ENCODE measurements at places on chromosomes 1 and 21.

GRCh38 chr1:175511496-175511895 is 231.9 kb downstream of the TNR start:
- DNase-seq: no peak

GRCh38 chr1:192889082-192889481 is 80.2 kb downstream of the RGS2 start:
- no peak for DNase-seq

DNA sequence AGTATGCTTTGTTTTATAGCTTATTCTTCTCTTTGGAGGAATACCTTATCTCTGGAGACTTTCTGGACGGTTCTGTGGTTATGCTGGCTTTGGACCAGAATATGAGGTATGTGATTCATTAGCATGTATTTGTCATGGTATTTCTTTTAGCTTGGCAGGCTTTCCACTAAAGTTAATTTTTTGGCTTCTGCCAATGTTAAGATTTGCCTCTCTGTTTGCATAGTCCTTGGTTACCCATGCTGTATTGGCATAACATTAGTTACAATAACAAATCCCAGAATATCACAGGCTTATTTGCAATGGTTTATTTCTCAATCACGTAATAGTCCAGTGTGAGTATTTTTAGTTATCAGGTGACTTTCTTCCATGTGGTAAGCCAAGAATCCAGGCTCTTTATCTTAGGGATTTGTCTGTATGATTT is 9.7 kb downstream of the ZMPSTE24 start:
- DNase-seq: no peak

DNA sequence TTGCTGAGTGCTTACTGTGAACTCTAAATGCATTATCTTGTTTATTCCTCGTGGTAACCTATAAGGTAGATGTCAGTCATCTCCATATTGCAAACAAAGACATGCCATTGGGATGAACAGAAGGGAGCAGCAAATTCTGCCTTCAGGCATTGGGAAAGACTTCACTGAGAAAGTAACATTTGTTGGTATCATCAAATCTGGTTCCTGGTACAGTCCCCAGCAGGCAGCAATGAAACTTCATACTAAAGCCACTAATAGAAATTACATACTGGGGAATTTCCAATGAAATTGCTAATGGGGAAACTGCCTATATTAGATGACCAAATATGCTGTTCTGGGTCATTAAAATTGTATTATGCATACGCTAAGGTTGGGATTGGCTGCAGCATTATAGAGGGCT is 47.3 kb upstream of the ST6GALNAC5 start:
- DNase-seq: no peak

- no peak for DNase-seq
Observed at GRCh38 chr21:29092102-29092959, 18.9 kb upstream of the CCT8 start.

DNA sequence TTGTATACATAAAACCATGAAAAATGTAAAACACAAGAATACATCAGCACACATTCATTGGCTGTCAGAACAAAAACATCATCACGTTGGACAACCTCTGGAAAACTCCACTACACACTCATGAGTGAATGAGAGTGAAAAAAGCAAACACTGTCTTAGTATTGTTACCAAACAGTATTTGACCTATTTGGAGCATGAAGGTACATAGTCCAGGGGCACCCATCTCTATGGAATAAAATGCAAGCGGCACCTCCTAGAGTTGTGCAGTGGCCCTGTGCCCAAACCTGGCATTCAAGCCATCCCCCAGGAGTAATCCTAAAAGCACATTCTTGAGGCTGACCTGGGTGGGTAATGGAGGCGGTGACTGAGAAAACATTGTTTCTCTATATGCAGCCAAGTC is 67.0 kb upstream of the SOD1 start:
- no peak for DNase-seq

DNA sequence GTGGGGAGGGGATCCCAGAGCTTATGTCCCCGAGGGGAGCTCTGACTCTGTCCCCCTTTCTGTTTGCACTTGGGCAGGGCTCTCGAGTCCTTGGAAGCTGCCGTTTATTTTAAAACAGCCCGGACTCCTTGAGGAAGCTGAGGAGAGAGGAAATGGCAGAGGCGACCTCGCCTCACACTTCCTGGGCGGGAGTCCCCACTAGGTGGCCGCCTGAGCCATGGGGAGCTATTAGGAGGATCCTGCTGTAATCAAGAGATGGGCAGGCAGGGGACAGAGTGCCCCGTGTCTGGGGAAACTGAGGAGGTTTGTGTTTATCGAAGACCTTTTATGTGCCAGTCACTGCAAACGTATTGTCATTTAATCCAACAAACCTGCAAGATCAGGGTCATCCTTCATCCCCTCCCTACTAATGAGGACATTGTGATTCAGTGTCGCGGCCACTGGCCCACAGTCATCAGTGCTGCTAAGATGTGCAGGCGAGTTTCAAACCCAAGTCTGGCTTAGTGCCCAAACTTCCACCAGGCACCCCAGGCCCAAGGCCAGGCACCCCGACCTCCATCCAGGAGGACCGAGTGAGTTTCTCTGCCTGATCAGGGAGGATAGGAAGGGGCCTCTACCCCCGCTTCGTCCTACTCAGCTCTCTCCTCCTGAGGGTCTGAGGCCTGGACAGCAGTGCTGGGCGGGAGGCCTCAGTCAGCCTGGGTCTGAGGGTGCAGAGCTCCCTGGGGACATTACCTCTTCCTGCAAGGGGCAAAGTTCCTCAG is 316.9 kb upstream of the VAMP3 start:
- no peak for DNase-seq

GRCh38 chr1:174114788-174115448 is 44.4 kb upstream of the RABGAP1L start:
- no peak for DNase-seq

DNA sequence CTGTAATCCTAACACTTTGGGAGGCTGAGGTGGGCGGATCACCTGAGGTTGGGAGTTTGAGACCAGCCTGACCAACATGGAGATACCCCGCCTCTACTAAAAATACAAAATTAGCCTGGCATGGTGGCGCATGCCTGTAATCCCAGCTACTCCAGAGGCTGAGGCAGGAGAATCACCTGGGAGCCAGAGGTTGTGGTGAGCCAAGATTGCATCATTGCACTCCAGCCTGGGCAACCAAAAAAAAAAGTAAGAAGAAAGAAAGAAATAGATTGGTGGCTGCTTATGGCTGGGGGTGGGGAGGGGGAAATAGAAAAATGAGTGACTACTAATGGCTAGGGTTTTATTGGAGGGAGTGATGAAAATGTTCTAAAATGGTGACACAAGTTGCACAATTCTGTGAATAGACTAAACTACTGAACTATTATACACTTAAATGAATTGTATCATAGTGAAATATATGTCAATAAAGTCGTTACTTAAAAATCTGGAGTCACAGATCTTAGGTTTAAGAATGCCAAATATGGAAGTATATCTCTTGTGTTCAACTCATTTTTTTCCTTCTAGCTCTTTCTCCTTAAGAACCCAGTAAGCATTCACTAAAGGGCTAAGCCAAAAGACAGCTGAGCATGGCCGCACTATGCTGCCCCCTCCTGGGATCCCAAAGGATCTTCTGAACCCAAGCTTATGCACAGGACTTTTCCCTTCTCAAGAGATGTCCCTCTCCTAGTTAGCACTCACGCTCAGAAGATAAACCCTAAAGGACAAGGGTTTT is 3.2 kb upstream of the NPL start:
- no peak for DNase-seq

DNA sequence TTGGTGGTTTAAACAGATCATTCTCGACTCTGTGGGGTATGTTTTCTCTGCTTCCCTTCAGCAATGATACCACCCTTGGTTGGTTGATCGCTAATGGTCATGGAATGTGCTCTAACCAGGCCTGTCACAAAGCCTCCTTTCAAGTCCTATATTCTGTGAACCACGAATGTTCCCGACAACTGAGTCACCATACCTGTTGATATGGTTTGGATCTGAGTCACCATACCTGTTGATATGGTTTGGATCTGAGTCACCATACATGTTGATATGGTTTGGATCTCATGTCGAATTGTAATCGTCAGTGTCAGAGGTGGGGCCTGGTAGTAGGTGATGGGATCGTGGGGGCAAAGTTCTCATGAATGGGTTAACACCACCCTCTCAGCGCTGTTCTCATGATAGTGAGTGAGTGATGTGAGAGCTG is 10.2 kb upstream of the CAMK2N1 start:
- no peak for DNase-seq

DNA sequence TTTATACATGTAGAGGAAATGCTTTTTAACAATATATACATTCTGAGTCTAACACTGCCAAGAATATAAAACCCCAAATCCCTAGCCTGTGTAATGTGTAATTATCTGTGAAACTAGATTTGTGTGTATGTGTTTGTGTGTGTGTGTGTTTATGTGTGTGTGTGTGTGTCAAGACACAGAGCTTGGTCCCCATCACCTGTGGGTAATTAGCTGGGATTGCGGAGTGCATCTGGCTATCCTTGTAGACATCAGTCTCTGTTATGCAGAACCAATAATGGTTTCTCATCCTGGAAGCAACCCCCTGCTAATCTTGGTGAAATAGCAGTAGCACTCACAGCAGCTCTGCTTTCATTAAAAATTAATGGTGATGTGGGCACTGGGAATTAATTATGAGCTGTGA is 26.3 kb upstream of the ST6GALNAC3 start:
- no peak for DNase-seq

- no peak for DNase-seq
Observed at GRCh38 chr1:207815913-207816291, 64.0 kb downstream of the CD46 start.

- no peak for DNase-seq
Observed at GRCh38 chr1:227417756-227418480, 99.6 kb upstream of the CDC42BPA start.

GRCh38 chr1:184254849-184255248 is 132.0 kb upstream of the C1orf21 start:
- no peak for DNase-seq

GRCh38 chr1:169894424-169895145 is 889 bp upstream of the SCYL3 start:
- DNase-seq: no peak

DNA sequence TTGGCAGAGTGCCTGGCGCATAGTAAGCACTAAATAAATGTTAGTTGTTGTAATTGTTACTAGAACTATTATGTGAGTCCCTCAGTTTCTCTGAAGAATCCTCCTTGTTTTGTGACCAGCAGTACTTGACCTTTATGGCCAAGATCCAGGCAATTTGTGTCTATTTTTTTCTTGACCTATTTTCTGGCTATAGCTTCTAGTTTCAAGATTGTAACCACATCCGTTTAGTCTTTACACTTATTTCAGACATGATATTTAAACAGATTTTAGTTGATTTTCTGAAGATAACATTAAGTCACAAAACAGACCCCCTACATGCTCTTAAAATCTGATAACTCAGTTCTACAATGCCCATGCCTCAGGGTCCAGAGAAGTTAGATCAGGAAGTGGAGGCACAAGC is 50.3 kb downstream of the CDC7 start:
- no peak for DNase-seq

- no peak for DNase-seq
Observed at GRCh38 chr1:31010086-31010989, 55.2 kb downstream of the PUM1 start.

DNA sequence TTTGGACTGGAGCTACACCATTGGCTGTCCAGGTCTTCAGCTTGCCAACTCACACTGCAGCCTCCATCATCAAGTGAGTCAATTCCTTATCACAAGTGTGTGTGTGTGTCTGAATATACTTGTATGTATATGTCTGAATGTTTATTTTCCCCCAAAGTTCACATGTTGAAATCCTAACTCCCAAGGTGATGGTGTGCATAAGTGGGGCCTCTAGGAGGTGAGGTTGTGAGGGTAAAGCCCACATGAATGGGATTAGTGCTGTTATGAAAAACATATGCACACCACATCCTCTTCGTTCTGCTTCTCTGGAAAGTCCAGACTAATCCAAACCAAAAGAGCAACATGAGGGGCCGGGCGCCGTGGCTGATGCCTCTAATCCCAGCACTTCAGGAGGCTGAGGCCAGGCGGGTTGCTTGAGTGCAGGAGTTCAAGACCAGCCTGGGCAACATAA is 48.7 kb upstream of the LBR start:
- no peak for DNase-seq

- DNase-seq: no peak
Observed at GRCh38 chr1:212485913-212486618, 53.3 kb downstream of the NENF start.

- no peak for DNase-seq
Observed at GRCh38 chr1:34290831-34291230, 114.1 kb downstream of the C1orf94 start.

DNA sequence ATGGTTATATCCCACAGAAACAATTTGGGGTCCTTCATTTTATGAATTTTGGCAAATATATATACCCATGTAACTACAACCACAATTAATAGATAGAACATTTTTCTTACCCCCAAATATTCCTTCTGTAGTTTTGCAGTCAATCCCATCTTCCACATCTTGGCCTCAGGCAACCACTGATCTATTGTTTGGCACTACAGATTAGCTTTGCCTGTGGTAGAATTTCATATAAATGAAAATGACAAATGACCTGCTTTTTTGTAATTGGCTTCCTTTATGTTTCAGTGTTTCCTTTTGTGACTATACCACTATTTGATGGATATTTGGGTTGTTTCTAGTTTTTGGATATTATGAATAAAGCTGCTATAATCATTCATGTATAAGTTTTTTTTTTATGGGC is 91.5 kb downstream of the MAST2 start:
- no peak for DNase-seq

Measured in T-helper 22 cell (primary cell).